Right ventricle myocardium superior (tissue), 1 donor: ENCODE measurements at places on chromosomes 4 and X. TPM values are rescaled to one million over a fixed set of nuclear protein-coding genes. Genes with fewer than 3 reads are reported as not detected.

UVSSA gene
- 6.7 TPM for total RNA-seq

OPN1MW3 gene
- not detected for total RNA-seq

FRAS1 gene
- total RNA-seq: 2.5 TPM

ADGRL3 gene
- total RNA-seq: 3.0 TPM

PRICKLE3 gene
- 12.7 TPM for total RNA-seq

HDAC8 gene
- 15.8 TPM for total RNA-seq

EREG gene
- not detected for total RNA-seq

TLR8 gene
- total RNA-seq: 1.1 TPM

RAB9B gene
- 28.0 TPM for total RNA-seq

DLG3 gene
- 7.4 TPM for total RNA-seq

PLAC8 gene
- 0.75 TPM for total RNA-seq

DCAF4L1 gene
- total RNA-seq: 0.19 TPM

GPR34 gene
- 6.4 TPM for total RNA-seq

HAUS3 gene
- 5.7 TPM for total RNA-seq

NXF2 gene
- total RNA-seq: not detected

FGFR3 gene
- 2.9 TPM for total RNA-seq

MAGEC2 gene
- not detected for total RNA-seq

WDR19 gene
- total RNA-seq: 8.4 TPM

PALLD gene
- 979 TPM for total RNA-seq

MGARP gene
- total RNA-seq: 0.48 TPM

NEXMIF gene
- 0.16 TPM for total RNA-seq

USP17L21 gene
- not detected for total RNA-seq

MFAP3L gene
- 3.6 TPM for total RNA-seq

ZBTB33 gene
- 6.6 TPM for total RNA-seq

DTHD1 gene
- total RNA-seq: not detected

AP1S2 gene
- 117 TPM for total RNA-seq

NOX1 gene
- not detected for total RNA-seq

FAM9C gene
- 0.35 TPM for total RNA-seq

TMEM47 gene
- 31.5 TPM for total RNA-seq

ARR3 gene
- total RNA-seq: not detected

ADGRG2 gene
- total RNA-seq: 0.78 TPM

GUCY1B1 gene
- total RNA-seq: 25.1 TPM

PAPSS1 gene
- total RNA-seq: 7.8 TPM

UGT2B17 gene
- total RNA-seq: not detected

PPARGC1A gene
- 82.8 TPM for total RNA-seq

HELT gene
- not detected for total RNA-seq

KLHL4 gene
- total RNA-seq: 1.0 TPM

PCDH10 gene
- 0.08 TPM for total RNA-seq

CCKAR gene
- not detected for total RNA-seq

CXCR3 gene
- total RNA-seq: 0.22 TPM

PDCL2 gene
- not detected for total RNA-seq
